ENCODE measurements at places on chromosomes 11 and 22.

GRCh38 chr11:115363921-115364320 lies 140.3 kb downstream of the CADM1 start:
- no peak for DNase-seq

DNA sequence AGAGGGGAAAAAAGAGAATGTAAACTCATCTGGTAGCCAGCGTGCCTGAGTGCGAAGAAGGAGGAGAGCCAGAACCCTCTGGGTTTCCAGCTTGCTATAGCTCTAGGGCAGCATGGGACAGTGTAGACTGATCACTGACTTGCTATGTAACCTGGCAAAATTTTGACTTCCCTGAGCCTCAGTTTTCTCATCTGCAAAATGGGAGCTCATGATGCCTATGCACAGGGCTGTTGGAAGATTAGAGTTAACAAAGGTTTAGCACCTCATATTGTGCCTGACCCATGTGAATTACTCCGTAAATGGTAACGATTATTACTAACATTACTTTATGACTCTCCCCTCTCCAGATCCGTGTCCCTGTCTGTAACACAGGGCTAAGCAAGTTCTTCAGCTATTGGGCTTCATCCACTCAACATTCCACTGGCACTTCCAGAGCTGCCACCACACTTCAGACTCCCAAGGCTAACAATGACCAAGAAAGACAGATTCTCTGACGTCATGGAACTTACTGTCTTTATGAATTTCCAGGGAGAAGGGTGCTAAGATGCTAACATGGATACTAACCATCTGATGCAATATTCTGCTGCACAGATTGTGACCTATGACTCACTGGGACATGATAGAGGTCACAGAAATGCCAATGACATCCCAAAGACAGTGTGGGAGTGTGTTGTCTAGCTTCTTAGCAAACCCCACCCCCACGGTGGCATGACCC lies 195.2 kb downstream of the TRIM29 start:
- DNase-seq, result no peak

GRCh38 chr11:113574171-113574570 lies 99.0 kb upstream of the DRD2 start:
- DNase-seq, result no peak

DNA sequence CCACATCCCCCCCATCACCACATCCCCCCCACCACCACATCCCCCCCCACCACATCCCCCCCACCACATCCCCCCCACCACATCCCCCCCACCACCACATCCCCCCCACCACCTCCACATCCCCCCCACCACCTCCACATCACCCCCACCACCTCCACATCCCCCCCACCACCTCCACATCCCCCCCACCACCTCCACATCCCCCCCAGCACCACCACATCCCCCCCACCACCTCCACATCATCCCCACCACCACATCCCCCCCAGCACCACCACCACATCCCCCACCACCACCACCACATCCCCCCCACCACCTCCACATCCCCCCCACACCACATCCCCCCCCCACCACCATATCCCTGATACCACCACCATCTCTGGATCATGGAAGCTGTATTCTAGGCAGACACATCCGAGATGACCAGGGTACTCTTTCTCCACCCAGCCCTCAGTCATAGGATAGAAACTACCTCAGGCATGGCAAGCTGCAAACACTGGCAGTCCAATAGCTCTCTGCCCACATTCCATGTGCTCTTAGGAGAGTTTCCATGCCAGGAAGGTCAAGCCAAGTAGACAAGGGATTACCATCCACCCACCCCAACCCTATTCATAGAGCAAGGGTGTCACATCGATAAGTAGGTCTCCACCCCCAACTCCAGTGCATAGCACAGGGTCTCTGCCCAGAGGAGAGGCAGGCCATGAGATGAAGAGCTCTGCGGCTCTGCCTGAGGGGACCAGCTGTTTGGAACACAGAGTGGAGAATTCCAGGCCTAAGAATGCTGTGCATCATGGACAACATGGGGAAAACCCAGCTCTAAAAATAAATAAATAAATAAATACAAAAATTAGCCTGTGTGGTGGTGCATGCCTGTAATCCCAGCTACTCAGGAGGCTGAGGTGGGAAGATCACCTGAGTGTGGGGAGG lies 33.0 kb upstream of the TEAD1 start:
- no peak for DNase-seq

DNA sequence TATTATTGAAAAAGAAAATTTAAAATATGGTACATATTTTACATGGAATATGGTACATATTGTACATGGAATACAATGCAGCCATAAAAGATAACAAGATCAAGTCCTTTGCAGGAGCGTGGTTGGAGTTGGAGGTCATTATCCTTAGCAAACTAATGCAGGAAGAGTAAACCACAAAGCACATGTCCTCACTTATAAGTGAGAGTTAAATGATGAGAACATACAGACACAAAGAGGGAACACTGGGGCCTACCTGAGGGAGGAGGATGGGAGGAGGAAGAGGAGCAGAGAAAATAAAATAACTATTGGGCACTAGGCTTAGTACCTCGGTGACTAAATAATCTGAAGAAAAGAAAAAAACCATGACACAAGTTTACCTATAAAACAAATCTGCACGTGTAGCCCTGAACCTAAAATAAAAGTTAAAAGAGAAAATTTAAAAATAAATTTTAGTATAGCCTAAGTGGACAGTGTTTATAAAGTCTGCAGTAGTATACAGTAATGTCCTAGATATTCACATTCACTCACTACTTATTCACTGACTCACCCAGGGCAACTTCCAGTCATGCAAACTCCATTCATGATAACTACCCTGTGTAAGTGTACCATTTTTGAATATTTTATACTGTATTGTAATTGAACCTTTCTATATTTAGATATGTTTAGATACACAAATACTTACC lies 204.4 kb downstream of the FAM76B start:
- peak; percentile 7 for DNase-seq

DNA sequence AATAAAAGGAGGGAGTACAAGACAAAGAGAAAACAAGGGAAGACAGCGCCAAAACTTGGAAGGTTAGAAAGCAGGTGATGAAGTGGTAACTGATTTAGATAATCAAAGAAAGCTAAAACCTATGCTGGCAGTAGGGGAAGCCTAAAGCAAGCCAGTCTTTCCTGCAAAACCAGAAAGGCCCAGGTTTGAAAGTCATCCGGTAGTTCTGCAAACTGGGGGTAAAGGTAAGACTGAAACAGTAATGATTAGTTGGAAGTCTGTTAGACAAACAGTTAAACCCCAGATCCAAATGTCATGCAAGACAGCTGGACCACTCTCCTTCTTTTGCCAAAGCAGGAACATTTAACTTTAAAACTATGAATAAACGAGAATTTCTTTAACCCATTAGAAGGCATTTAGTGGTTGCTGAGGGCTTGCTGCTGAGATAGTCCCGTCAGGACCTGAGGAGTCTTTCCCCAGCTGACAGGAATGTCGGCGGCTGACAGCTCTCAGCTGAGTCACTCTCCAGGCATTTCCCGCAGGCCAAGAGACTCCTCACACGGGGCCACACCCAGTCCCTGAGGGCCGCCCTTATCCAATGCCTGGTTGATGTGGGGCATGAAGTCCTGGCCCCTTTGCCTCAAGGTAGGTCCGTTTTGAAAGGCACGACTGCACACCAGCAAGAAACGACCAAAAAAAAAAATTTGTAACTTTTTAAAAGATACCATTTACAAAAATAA lies 36.3 kb upstream of the CFAP300 start:
- no peak for DNase-seq

DNA sequence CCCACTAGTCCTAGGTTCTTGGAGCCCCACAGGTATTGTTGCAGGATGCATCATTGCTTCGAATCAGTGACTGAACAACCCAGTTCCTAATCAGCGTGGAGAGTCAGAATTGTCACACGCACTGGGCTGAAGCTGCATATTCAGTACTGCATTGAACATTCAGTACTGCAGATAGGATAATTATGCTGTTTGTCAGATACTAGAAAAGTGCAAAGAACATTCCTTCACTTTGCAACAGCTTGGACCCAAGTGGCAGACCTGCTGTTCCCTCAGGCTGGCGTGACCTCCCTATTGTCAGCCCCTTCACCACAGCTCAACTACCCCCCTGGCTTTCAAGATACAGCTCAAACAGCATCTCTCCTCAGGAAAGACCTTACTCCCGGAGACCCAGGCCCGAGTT lies 27.6 kb downstream of the NF2 start:
- DNase-seq, result no peak

- no peak for DNase-seq
These were observed at the start of gene SH3BP1 for GRCh38 chr22:37639070-37639760. Gene SH3BP1, plus strand, starts transcription at chr22:37639669. Its CDS starts 119 bp downstream, at chr22:37639788.

- no peak for DNase-seq
These were observed 4.0 kb downstream of the PLXNB2 start for GRCh38 chr22:50303515-50303847.
